ENCODE measurements at places on chromosomes 11 and 22.

- no peak for DNase-seq
Measured at GRCh38 chr11:35711173-35711910, 48.8 kb downstream of the TRIM44 start.

DNA sequence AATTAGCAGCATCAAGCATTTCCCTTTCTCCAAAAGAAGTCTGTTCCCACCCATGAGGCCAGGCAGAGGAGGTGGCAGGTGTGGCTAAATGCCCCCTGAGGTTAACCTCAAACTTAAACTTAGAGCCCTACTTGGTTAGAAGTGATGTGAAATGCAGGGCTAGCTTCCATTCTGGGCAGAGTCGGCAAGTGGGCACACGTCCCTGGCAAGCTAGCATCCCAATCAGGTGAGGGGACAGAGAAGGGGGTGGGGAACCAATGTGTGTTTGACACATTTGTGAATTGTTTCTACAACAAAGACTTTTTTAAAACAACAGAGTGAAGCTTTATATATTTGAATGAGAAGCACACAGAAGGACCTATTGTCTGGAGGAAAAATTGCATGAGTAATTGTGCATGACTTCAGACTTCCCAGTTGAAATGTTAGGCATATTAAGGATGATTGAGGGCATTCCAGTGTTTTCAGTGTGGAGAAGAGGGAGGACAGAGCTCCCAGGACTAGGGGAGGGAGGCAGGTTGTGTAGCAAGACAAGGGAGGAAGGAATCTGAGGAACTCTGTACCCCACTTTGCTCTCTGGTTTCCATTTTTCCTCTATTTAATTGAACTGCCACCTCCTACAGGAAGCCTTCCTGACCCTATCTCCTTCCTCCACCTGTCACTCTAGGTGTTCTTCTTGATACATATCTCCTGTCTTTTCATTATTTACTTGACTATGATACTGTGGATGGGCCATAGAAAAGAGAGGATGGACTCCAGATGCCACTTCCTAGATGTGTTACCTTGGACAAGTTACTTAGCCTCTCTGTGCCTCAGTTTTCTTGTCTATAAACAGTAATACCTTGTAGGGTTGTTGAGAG, 83.3 kb upstream of the PICALM start:
- no peak for DNase-seq

DNA sequence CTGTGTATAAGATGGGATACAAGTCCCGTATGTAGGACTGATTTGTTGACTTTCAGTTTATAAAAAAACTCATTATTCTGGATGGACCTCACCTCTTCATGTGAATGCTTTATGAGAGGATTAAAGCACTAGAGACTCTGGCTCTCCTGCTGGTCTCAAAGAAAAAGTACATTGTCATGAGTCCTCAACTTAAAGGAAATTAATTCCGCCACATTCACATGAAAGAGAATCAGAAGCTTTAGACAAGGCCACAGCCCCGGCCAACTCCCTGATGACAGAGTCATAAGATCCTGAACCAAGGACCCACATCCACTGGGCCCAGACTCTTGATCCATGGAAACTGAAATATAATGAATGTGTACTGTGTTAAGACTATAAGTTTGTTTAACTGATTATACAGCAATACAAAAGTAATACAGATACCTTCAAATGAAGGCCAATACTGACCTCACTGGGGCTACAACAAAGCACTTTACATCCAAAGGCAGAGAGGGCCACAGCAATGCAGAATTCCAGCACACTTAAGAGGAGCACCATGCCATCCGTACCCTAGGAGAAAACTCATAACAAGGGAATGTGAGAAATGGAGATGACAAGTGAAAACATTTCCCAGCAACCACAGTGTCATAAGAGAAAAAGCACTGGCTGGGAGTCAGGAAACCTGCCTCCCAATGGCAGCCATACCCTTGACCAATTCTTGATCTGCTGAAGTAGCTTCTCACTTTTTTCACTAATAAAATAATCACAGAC, 25.4 kb upstream of the MS4A6A start:
- no peak for DNase-seq

- no peak for DNase-seq
Measured at GRCh38 chr22:29632672-29633071, 29.2 kb downstream of the NF2 start.

DNA sequence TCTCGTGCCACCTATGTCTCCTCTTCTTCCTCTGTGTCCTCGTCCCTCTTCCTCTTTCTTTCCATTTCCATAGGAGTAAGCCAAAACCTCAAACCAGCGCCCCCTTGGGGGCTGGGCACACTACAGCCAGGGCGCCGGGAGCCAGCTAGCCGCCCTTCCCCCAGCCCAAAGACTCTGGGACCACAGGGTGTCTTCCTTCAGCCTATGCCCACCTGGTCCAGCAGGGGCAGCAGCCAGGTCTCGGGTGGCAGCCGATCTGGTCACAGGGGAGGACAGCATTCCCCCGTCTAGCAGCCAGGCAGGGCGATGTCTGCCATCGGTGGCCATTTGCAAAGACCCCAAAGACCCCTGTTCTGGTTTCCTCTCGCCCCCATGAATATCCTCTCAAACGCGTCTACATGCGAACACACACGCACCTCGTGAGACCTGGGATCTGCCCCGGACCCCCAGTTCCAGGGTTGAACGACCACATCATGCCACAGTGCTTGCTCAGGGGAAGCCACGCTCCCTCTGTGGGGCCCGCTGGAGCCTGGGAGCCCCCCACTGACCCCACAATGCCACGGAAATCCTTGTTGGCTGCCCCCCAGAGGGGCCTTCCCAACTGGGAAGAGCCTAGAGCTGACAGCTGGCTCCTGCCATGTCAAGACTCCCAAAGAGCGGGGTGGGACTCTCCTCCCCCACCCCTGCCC, 546.0 kb upstream of the CCDC179 start:
- no peak for DNase-seq

- no peak for DNase-seq
Measured at GRCh38 chr22:47748271-47748670, 985.8 kb downstream of the TBC1D22A start.

DNA sequence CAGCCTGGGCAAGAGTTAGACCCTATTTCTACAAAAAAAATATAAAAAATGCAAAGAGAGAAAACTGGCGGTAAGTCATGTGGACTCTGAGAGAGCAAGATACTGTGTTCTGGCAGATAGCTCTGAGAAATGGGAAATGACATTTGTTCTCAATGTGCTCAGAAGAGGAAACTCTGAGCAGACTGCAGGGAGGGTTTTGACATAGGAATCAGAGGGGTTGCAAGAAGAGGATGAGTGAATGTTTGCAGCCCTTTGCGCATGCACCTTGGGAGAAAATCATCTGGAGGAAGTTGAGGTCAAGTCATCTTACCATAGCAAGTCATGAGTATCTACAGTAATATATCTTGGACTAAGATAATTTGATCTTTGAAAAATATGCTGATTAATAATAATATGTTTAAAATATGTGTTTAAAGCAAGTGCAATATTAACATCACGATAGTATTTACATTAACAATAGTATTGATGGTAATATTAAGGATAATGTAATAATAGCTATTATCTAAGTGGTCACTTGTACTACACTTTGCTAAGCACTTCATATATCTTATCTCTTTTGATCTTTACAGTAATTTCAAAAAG, 2.6 kb downstream of the ACER3 start:
- DNase-seq = no peak

DNA sequence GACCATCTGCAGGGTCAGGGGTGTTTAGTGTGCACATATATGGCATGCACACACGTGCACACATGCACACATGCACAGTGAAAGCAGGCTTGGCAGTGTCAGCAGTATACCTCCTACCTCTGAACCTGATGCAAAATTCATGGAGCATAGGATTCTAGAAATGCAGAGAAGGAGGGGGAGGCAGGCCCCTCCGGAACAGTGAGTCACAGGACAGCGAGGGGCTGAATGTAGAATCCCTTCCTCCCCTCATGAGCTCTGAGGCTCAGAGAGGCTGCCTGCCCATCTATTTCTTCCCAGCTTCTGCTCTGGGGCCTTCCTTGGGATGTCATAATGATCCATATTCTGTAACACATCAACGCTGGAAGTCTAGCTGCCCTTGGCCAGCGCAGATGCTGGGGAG, 66.7 kb upstream of the NECTIN1 start:
- DNase-seq = no peak

- DNase-seq = no peak
Measured at GRCh38 chr11:132683602-132684001, 848.7 kb downstream of the OPCML start.

GRCh38 chr11:19789835-19790710, 77.4 kb downstream of the NAV2 start:
- DNase-seq = no peak

DNA sequence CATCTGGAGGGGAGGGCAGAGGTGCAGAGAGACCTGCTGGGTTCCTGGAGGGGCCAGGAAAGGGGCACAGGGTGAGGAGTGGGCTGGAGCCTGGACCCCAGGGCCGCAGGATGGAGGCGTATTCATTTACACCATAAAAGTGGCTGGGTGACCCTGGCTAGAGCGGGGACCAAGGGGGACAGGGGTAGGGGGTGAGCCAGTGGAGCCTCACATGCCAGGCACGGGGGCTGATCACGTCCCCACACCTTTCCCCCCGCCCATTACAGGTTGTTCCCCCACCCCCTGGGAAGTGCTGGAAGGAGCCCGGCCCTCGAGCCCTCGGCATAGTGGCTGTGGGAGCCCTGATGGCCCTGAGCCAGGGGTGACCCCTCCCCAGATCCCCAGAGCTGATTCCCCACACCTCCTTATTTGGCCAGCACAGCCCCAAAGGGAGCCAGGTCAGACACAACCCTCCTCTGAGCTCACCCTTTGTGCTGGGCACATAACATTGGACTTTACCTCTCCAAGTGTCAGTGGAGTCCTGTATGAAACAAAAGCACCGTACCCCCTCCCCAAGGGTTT, 781 bp downstream of the TCIRG1 start:
- no peak for DNase-seq

DNA sequence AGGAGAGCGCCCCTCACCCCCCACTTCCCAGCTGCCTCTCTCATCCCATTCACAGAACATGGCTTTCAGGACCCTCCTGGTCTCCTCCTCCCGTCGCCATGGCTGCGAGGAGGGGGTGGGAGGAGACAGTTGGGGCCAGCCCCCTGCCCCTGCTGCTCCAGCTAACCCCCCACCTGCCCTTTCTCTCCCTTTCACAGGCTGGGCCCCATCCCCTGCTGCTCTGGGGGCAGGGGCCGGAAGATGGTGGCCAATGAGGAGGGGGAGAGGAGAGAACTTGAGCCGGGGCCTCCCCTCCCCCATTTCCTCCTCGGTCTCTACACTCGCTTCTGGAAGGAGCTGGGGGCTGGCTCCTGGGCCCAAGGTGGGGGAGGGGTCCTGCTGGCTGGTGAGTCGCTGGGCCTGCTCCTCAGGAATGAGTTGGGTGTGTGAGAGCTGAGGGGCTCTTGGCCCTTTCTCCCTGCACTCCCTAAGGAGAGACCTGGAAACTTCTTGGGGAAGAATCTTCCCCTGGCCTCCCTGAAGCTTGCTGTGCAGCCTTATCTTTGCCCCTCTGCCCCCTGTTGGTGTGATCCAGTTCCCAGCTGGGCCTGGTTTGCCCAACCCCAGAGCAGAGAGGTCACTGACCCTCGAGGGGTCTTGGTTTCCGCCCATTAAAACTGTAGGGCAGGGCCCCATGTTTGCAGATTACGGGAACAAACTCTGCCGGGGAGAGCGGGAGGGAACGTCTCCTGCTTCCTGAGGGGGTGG, 10.2 kb downstream of the YPEL4 start:
- no peak for DNase-seq

- no peak for DNase-seq
Measured at GRCh38 chr11:110829873-110830272, 117.6 kb upstream of the ARHGAP20 start.

GRCh38 chr11:127451861-127452260, 451.3 kb upstream of the KIRREL3 start:
- no peak for DNase-seq

- DNase-seq = no peak
Measured at GRCh38 chr11:465896-466530, 15.9 kb downstream of the PTDSS2 start.

DNA sequence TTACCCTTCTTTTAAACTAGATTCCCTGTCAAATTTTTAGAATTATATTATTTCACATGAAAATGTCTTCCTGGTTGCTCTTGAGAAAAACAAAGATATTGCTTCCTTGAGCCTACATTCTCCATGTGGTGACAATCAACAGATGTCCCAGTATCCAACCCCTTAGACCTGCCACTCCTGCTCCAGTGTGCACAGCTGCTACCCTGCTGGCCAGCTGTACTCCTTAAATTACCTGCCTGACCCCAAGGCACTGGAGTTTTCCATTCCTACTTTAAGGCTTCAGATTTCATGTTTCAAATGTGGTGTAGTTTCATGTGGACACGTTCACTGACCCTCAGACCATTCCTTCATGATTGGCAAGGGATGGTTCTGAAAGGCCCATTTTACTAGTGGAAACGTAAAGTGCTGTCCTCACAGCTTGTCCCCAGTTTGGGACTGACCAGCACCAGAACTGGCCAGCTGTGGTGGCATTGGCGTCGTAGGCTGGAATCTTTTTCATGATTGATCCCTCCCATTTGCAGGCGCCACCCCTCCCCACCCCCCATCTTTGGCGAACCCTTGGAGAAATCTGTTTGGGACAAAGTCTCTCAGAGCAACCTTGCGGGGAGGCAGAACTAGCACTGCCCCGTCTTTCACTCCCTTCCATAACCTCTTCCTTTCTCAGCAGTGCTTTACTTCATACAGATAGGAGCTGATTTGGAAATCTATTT, 123.5 kb downstream of the DBX1 start:
- no peak for DNase-seq

DNA sequence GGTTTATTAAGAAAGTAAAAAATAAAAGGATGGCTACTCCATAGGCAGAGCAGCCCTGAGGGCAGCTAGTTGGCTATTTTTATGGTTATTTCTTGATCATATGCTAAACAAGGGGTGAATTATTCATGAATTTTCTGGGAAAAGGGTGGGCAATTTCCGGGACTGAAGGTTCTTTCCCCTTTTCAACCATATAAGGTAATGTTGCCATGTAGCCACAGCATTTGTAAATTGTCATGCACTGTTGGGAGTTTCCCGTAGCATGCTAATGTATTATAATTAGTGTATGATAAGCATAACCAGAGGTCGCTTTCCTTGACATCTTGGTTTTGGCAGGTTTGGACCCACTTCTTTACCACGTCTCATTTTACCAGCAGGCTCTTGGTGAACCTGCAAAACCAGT, 610.4 kb upstream of the B3GAT1 start:
- no peak for DNase-seq

DNA sequence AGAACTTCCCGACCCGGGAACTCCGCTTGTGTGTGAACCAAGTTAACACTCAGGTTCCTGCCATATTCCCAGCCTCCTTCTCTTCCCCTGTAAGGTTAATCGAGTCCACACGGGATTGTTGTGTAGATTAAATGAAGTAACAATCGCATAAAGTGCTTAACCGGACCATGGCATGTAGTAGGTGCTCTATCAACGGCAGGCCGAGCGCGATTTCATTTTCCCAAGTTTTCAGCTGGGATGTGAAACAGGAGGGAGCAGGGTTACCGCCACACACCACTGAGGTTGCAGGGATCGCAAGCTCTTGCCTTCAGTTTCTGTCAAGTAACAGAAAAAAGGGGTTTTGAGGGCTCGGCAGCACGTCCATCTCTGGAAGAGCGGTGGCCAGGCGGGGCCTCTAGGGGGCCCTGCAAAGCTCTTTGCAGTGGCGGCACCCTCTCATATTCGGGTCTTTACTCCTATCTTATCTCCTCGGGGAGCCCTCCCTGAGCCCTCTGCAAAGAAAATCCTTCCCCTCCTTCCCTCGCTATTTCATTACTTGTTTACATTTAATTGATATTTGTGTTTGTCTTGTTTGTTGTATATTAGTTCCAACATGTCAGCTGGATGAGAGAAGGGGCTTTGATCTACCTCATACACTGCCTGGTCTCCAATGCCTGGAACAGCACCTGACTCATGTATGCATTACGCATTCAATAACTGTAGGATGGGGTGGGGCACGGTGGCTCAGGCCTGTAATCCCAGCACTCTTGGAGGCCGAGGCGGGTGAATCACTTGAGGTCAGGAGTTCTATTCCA, 816 bp upstream of the PLEKHA7 start:
- peak; percentile 63 for DNase-seq
